Stomach (tissue), 19 donors: ENCODE measurements at places on chromosomes 12 and 14. TPM values are rescaled to one million over a fixed set of nuclear protein-coding genes. Genes with fewer than 3 reads are reported as not detected.

- no peak overlapping the region for H3K4me3 ChIP-seq
- H3K4me1 ChIP-seq = no peaks in the 10 kb centered on the region
- no peak overlapping the region for H3K27ac ChIP-seq
- DNase-seq = no peak
- H3K27me3 ChIP-seq = no peaks in the 10 kb centered on the region
Observed at GRCh38 chr14:78425330-78425729, 255.2 kb downstream of the NRXN3 start.

GRCh38 chr12:76085520-76085868, 1.0 kb upstream of the NAP1L1 start:
- peak; percentile 59 for DNase-seq
- H3K27me3 ChIP-seq = no peaks in the 10 kb centered on the region
- no peaks in the 10 kb centered on the region for H3K36me3 ChIP-seq
- peak overlapping the region; percentile 84 for H3K4me3 ChIP-seq
- H3K27ac ChIP-seq = peak overlapping the region; percentile 99

- no peak overlapping the region for H3K4me3 ChIP-seq
- no peaks in the 10 kb centered on the region for H3K4me1 ChIP-seq
- no peak for DNase-seq
- no peak overlapping the region for H3K27ac ChIP-seq
Observed at GRCh38 chr14:91533623-91534022, 23.5 kb upstream of the PPP4R3A start.

GRCh38 chr12:6768990-6769389, 2.8 kb downstream of the PTMS start:
- H3K27me3 ChIP-seq = no peaks in the 10 kb centered on the region
- peak overlapping the region; percentile 77 for H3K4me3 ChIP-seq
- peaks cover 21% of the 10 kb centered on the region for H3K36me3 ChIP-seq
- DNase-seq = peak; percentile 83
- peak overlapping the region; percentile 96 for H3K27ac ChIP-seq

GRCh38 chr12:13032164-13032563, 12.0 kb upstream of the FAM234B start:
- no peaks in the 10 kb centered on the region for H3K27me3 ChIP-seq
- no peaks in the 10 kb centered on the region for H3K4me1 ChIP-seq
- no peak for DNase-seq
- no peaks in the 10 kb centered on the region for H3K36me3 ChIP-seq

DNA sequence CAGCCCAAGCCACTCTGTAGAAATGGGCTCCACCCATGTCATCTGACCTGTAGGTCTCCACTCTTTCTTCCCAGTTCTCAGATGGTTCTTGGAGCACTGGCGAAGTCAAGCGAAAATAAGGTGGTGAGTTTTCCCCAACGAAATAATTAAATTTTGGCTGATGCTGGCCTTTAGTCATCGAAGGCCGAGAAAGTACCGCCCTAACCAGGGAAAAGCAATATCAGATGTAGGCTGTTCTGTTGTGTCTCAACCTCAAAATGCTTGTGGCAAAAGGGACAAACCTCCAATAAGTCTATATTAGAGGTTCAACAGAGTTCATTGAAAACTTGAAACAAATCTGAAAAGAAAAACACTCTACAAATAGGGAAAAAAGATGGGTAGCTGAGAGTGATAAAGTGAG, 48.6 kb upstream of the BCAT1 start:
- no peak for DNase-seq
- H3K27ac ChIP-seq = peak overlapping the region; percentile 28
- no peak overlapping the region for H3K4me3 ChIP-seq
- no peaks in the 10 kb centered on the region for H3K36me3 ChIP-seq

DNA sequence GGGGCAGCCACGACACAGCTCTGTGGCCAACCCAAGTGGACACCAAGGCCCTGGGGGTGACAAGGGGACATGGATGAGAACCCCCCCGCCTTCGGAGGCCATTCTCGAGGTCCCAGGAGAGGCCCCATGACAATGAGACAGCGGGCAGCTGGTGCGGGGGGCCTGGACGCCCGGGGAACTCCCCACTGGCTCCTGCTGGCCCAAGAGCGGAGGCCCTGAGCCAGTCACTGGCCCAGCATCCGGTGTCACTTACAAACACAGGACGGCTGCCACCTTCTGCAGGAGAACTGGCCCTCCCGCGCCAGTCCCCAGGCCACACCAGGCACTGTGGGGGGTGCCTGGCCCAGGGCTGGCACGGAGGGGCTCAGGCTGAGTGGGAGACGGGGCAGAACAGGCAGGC, 51.4 kb downstream of the NCOR2 start:
- peak overlapping the region; percentile 93 for H3K27ac ChIP-seq
- H3K27me3 ChIP-seq = no peaks in the 10 kb centered on the region

DNA sequence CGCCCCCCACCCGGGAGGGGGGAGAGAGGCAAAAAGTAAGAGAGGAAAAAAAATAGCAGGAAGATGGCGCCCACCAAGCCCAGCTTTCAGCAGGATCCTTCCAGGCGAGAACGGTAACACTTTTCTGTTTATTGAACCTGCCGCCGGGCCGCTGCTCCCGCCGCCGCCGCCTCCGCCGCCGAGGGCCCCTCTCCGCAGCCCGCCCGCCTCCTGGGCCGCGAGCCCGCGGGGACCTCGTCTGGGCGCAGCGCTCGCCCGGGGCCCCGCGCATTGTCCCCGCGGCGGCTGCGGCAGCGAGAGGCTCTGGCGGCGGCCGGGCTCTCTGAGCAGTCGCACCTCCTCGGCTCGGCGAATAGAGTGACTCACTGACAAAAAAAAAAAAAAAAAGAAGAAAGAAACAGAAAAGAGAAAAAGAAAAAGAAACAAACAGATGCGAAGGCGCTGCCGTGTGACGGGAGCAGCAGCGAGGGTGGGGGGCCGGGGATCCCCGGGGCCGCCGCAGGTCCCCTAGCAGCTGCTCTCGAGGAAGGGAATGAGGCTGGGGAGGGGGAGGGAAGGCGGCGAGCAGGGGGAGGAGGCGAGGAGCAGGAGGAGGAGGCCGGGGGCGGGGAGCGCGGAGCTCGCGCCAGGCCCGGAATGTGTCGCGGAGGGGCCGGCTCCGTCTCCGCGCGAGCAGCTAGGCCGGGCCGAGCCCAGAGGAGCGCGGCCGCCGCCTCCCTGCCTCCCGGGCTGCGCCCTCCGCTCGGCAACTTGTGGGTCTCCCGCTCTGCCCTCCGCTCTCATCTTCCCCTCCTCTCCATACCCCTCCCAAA, 781 bp downstream of the NPAS3 start:
- peak; percentile 68 for DNase-seq
- no peaks in the 10 kb centered on the region for H3K36me3 ChIP-seq
- peak overlapping the region; percentile 62 for H3K4me3 ChIP-seq
- peaks cover 17% of the 10 kb centered on the region for H3K4me1 ChIP-seq

- no peak overlapping the region for H3K4me3 ChIP-seq
- H3K27me3 ChIP-seq = no peaks in the 10 kb centered on the region
- no peak for DNase-seq
Observed at GRCh38 chr12:103470664-103471063, 25.1 kb downstream of the C12orf42 start.

DNA sequence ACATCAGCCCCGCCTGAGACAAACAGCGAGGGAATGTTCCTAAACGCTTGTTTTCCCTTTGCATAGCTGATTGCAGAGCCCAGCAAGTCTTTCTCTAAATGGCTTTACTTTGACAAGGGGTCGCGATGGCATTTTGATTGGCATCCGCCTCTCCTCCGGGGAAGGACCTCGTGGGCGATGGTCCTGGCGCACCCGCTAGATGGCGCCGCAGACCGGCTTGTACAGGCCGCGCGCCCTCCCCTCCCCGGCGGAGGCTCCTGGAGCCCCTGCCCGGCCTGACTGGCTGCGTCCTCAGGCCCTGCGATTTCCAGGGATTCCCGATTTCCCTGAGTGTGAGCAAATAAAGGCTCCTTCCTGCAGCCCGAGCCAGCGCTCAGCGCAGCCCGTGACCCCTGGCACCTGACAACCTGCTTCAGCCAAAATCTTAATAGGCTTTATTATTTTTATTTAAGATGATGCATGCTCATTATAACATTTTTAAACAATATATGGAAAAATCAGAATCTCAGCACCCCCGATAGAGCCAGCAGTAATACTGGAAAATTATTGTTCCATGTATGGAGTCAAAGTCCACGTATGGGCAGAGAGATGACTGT, 468.3 kb downstream of the AACS start:
- H3K36me3 ChIP-seq = no peaks in the 10 kb centered on the region
- H3K27ac ChIP-seq = no peak overlapping the region
- peaks cover 5% of the 10 kb centered on the region for H3K4me1 ChIP-seq
- peak; percentile 67 for DNase-seq
- H3K27me3 ChIP-seq = peaks cover 31% of the 10 kb centered on the region
- H3K4me3 ChIP-seq = no peak overlapping the region

The IRAK3 gene
- 4.7 TPM for total RNA-seq
